ENCODE measurements at places on chromosomes 3 and 15.

DNA sequence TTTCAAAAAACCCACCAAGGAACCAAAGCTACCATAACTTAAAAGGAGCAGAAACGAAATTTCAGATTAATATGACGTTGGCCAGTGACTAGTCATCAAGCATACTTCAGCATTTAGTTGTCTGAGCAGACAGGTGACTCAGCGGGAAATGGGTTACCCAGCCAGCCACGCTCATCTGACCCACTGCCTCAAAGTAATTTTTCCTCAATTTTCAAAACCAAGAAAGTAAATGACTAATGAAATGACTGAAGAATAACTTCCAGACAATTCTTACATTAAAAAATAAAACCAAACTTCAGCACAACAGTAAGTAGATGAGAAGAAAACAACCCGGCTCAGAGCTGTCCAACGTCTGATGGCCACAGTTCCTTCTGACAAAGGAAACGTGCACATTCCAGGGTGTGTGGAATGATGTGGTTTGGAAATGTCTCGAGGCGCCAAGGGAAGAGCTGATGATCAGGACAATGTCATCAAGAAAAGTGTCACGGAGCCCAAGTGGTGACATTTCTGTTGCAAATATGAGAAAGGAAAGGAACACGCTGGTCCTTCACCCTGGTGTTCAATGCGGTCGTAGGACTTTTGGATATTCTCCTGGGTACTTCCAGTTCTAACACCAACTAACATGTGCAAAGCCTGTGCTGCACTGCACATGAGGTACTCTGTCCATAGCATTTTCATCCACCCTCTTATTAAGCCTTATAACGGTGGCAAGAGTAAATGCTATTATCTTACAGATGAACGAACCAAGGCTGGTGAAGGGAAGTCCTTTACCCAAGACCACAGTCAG is 79.1 kb downstream of the FOXP1 start:
- no peaks in the 10 kb centered on the region for H3K36me3 ChIP-seq
- no peak overlapping the region for H3K4me3 ChIP-seq
- H3K4me1 ChIP-seq: no peaks in the 10 kb centered on the region
- DNase-seq: no peak
- no peak overlapping the region for H3K27ac ChIP-seq

DNA sequence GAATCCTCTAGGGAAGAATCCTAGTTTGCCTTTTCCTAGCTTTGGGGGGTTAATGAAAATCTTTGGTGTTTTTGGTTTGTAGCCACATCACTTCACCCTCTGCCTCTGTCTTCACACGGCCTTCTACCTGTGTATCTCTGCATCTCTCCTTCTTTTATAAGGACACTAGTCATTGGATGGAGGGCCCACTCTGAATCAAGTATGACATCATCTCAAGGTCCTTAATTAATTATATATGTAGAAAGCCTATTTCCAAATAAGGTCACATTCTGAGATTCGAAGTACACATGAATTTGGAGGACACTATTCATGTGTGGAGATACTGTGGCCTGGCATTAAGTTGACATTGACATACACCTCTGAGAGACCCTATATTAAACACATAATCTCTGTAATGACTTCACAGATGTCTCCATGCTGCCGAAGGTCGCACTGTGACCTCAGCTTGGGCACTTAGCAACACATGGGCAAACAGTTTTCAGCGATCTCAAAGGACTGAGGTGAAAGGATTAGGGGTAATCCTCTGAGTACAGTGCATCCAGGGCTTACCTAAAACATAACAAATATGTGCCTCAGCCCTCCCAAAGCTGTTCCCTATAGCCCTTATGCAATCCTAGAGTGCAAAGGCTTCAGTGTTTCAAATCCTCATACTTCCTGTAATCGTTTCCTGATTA is 446.0 kb downstream of the FGF12 start:
- no peaks in the 10 kb centered on the region for H3K36me3 ChIP-seq
- H3K4me3 ChIP-seq: no peak overlapping the region
- peaks cover 3% of the 10 kb centered on the region for H3K4me1 ChIP-seq
- DNase-seq: no peak
- H3K27me3 ChIP-seq: no peaks in the 10 kb centered on the region
- H3K27ac ChIP-seq: no peak overlapping the region

GRCh38 chr3:55519019-55519418 is 31.9 kb upstream of the WNT5A start:
- H3K27me3 ChIP-seq: no peaks in the 10 kb centered on the region
- H3K36me3 ChIP-seq: no peaks in the 10 kb centered on the region
- H3K27ac ChIP-seq: no peak overlapping the region
- H3K4me1 ChIP-seq: peaks cover 27% of the 10 kb centered on the region
- no peak for DNase-seq

GRCh38 chr3:141740349-141740748 is 2.3 kb downstream of the RNF7 start:
- H3K4me1 ChIP-seq: no peaks in the 10 kb centered on the region
- H3K36me3 ChIP-seq: peaks cover 39% of the 10 kb centered on the region
- DNase-seq: no peak
- no peaks in the 10 kb centered on the region for H3K27me3 ChIP-seq
- no peak overlapping the region for H3K27ac ChIP-seq
- H3K4me3 ChIP-seq: no peak overlapping the region

DNA sequence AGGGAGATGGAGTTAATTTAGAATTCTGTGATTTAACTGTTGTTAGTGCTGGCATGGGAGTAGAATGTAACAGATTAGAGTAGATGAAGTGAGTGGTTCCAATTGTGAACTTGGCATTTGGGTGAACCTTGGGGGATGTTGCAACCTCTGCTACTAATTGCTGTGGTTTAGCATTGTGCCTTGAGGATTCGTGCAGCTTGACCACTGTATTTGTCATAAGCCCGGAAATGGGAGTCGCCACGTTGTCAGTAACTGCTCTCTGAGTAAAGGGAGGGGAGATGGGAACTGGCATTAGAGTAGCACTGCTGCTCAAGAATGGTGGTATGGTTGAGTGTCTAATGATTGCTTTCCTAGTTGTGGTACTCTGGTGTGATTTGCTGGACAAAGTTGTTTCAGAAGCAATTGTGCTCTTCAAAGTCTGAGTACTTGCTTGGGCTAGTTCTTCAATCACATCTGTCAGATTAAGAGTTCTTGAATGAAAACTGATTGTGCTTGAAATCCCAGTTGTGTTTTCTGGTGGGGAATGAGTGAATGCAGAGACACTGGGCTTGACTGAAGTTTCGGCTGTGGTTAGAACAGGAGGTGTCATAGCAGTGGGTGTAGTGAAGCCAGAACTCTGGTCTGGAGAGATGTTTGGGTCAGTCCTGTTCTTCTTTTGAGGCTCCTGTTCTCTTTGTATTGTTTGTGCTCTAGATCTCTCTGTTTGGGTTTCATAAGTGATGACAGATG is 15.4 kb downstream of the IGSF10 start:
- no peak overlapping the region for H3K27ac ChIP-seq
- H3K4me3 ChIP-seq: no peak overlapping the region
- no peaks in the 10 kb centered on the region for H3K4me1 ChIP-seq
- H3K27me3 ChIP-seq: no peaks in the 10 kb centered on the region
- no peaks in the 10 kb centered on the region for H3K36me3 ChIP-seq

GRCh38 chr3:12049675-12050074 is 45.5 kb downstream of the SYN2 start:
- H3K4me1 ChIP-seq: no peaks in the 10 kb centered on the region
- H3K36me3 ChIP-seq: no peaks in the 10 kb centered on the region
- no peak for DNase-seq
- H3K4me3 ChIP-seq: no peak overlapping the region

All from neuronal stem cell (in vitro differentiated cells).